Lower leg skin (tissue), 4 donors: ENCODE measurements at places on chromosomes 1 and 21.

- DNase-seq, result no peak
These were observed 73.3 kb upstream of the PAXBP1 start for GRCh38 chr21:32844653-32845436.

GRCh38 chr1:62926681-62927252 lies 142.8 kb downstream of the ATG4C start:
- no peak for DNase-seq

- no peak for DNase-seq
These were observed 10.6 kb downstream of the SRSF4 start for GRCh38 chr1:29171089-29171488.

DNA sequence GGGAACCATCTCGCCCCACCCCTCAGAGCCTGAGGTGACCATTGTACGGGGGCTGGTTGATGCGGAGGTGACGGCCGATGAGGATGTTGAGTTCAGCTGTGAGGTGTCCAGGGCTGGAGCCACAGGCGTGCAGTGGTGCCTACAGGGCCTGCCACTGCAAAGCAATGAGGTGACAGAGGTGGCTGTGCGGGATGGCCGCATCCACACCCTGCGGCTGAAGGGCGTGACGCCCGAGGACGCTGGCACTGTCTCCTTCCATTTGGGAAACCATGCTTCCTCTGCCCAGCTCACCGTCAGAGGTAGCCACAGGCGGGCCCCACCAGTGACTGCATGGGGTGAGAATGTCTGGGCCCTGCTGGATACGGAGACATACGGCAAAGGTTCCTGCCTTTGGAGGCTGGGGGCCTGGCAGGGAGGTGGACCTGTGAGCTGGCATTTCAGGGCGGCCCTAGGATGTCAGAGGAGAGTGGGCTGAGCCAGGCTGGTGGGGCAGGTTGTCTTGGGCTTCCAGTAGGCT lies 98.5 kb downstream of the TRIM11 start:
- DNase-seq, result peak; percentile 80

GRCh38 chr1:161962091-161962887 lies 61.4 kb downstream of the OLFML2B start:
- DNase-seq, result no peak

DNA sequence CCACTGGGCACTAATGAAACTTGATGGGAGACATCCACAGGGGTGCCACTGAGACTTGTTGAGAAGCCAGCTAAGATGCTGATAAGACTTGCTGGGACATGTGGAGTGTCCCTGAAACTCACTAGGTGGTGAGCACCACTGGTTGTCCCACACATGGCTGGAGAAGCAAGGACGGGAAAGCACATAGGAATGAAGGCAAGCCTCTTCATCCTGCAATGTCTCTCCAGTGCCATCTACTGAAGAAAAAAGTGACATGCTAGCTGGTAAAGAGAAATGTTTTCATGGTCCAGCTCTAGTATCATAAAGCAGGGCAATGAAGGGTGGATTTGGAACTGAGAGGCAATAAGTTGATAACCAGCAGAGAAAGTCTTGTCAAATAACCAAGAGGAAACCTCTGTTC lies 283.0 kb downstream of the PAPPA2 start:
- no peak for DNase-seq

- DNase-seq, result no peak
These were observed 187.7 kb upstream of the EDN2 start for GRCh38 chr1:41672173-41672572.

- DNase-seq, result no peak
These were observed 7.1 kb upstream of the DIPK1A start for GRCh38 chr1:92968138-92969032.

- DNase-seq, result no peak
These were observed 25.2 kb downstream of the TP73 start for GRCh38 chr1:3677484-3677883.

GRCh38 chr1:245791410-245792312 lies 636.9 kb downstream of the KIF26B start:
- DNase-seq, result no peak

GRCh38 chr1:1189111-1189510 lies 15.4 kb downstream of the TTLL10 start:
- DNase-seq, result no peak

GRCh38 chr1:150259217-150259616 lies 1.6 kb downstream of the CA14 start:
- DNase-seq, result no peak

DNA sequence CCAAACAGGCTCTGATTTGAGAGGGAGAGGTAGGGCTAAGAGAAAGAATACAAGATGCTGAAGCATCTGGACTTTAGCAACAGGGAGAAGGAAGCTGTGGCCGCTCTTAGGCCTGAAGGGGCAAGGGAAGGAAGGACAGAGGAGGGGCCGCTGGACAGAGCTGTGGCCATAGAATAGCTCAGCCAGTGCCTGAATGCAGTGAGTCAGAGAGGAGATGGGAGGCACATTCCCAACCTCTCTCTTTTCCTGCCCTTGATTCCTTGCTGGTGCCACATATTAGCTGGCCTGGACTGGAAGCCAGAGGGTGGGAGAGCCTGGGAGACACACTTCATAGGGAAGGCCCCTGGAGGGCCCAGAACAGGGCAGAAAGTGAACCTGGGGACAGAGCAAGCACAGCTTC lies 83.4 kb upstream of the POU3F1 start:
- no peak for DNase-seq

DNA sequence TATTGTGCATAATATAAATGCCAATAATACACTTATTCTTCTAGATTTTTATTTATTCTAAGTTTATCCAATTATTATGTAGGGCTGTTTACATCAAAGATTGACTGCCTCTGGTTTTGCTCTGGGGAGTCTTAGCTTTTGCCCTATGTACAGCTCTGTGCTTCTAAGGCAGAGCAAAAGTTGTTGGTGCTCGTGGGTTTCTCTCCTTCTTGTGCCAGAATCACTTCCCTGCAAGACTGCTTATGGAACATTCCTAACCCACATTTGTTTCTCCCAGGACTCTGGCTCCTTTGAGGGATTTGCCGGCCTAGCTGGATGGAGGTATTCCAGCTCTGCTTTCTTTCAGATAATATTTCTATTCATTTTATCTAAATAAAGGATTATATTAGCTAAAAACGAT lies 849.1 kb downstream of the USP25 start:
- no peak for DNase-seq

DNA sequence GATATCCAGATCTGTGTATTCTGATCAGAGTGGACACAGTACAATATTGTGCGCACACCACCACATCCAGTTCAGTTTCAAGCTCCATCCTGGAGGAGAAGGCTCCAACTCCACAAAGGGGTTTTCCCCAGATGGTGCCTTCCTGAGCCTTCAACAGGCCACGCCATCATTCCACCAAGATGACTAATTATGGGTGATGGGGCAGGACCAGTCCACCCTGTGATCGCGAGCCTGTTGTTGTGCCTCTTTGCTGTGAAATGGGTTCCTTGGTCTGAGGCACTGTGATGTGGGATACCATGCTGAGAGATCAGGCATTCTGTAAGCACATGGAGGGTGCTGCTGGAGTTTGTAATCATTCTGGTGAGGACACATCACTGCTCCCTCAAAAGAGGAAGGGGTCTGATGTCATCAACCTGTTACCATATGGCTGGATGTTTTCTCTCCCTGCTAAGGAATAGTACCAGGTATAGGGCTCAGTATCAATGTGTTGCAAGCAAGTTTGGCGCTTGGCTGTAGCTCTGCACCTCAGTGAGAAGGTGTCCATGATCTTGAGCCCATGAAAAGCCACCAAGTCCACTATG lies 6.7 kb upstream of the SH2D2A start:
- DNase-seq, result no peak

DNA sequence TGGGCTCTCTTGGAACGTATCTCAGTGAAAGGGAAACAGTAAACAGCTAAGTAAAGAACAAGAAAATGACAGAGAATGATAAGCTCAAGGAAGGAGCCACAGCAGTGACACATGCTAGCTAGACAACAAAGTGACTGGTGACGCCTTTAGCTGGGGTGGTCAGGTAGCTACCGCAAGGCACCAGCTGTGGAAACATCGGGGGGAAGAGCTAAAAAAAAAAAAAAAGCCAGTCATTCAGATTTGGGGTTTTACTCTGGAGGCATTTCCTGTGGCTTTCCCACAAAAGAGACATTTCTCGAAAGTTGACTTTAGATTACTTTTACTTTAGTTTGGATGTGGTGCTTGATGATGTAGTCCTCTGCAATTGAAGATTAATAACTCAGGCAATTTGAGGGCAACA lies 2.1 kb downstream of the FHAD1 start:
- DNase-seq, result no peak

- no peak for DNase-seq
These were observed 33.9 kb downstream of the CSF1 start for GRCh38 chr1:109944541-109944940.

GRCh38 chr1:154240294-154240833 lies 19.6 kb downstream of the UBAP2L start:
- no peak for DNase-seq

GRCh38 chr1:22814176-22815042 lies 103.8 kb downstream of the EPHB2 start:
- DNase-seq, result no peak

- DNase-seq, result no peak
These were observed 243.2 kb upstream of the NR5A2 start for GRCh38 chr1:199784138-199784895.

- DNase-seq, result no peak
These were observed 252.5 kb upstream of the C1orf105 start for GRCh38 chr1:172167796-172168596.

- peak; percentile 59 for DNase-seq
These were observed 166.2 kb downstream of the TOMM20 start for GRCh38 chr1:234962340-234962989.

- DNase-seq, result no peak
These were observed 17.2 kb downstream of the CDCP2 start for GRCh38 chr1:54135436-54136120.
